ENCODE measurements at places on chromosomes 5 and 9. TPM values are rescaled to one million over a fixed set of nuclear protein-coding genes. Genes with fewer than 3 reads are reported as not detected.
A peak's percentile ranks its signal among the peaks of the same experiment; 100 is the strongest.

DNA sequence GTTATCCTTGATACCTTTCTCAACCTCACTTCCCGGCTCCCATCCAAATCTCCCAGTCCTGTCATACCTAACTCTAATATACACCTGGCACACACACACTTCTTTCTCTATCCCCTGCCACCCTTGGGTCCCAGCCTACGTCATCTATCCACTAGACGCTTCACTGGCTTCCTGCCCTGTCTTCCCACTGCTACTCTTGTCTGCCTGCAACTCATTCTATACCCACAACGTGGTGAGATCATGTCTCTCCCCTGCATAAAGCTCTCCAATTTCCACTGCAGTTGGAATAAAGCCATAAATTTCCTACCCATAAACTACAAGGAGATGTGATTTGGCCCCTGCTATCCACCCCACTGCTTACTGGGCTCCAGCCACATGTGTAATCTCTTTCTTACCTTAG, 93.5 kb downstream of the JMY start:
- no peak for DNase-seq
- no peak overlapping the region for H3K27ac ChIP-seq
- no peak overlapping the region for H3K4me3 ChIP-seq
- H3K27me3 ChIP-seq = no peaks in the 10 kb centered on the region
- no peaks in the 10 kb centered on the region for H3K4me1 ChIP-seq

The CYLC2 gene
- not detected for total RNA-seq

DNA sequence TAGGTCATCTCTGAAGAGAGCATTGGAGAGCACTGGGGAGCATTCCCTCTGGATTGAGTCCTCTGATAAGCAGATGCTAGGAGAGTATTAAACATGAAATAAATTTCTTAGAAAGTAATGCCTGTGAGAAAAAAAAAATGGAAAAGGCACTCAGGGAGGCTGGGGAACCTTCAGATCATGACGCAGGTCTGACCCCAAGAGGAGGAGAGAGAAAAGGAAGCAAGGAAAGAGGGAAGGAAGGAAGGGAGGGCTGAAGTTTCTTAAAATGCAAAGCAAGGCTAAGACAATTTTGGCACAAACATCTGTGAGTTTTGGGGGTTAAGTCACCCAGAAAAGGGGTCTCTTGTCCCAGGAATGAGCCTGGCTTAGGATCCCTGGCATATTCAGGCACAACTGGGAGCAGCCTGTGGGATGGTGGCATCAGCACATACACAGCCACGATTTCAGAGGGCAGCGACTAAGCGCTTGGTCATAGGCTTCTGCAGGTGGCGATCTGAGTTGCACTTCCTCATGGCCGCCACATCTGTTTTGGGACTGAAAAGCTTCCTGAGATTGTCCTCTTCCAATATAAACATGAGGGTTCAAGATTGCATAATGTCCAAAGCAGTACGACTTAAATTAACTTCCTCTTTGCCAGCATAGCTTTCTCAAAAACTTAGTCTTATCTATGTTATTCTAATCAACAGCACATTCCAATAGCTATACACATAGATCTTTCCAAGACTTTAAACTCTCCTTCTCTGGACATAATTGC, 692.7 kb downstream of the DNAH5 start:
- no peaks in the 10 kb centered on the region for H3K36me3 ChIP-seq
- H3K27me3 ChIP-seq = no peaks in the 10 kb centered on the region
- DNase-seq = no peak
- no peak overlapping the region for H3K4me3 ChIP-seq
- H3K27ac ChIP-seq = no peak overlapping the region
- no peaks in the 10 kb centered on the region for H3K4me1 ChIP-seq

DNA sequence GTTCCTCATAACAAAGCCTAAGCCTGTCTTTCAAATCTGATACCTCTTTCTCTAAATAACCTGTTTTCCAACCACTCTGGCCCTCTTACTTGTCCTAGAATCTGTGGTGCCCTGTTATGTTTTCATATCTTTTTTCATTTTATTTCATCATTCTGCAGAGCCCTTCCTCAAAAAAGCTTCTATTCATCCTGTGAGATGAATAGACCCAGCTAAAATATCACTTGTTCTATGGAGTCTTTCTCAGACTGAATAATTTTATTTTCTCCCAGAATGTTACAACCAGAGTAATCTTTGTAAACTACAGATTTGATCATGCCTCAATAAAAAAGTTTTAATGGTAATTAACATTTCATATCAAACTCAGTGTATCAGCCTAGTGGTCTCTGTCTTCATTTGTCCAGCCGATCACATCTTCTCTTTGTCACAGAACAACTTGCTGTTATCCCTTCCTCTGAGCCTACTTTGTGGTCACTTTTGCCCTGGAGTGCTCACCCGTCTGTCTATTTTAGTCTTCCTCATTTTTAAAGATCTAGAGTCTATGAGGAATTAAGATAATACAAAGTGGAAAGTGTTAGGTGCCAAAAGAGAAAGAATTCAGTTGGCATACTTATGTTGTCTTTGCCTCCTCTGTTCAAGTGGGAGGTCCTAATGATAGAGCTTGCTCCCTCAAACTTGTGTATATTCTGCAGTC, 77.8 kb downstream of the ZCCHC7 start:
- H3K27ac ChIP-seq = no peak overlapping the region
- H3K36me3 ChIP-seq = no peaks in the 10 kb centered on the region
- H3K27me3 ChIP-seq = no peaks in the 10 kb centered on the region
- H3K4me1 ChIP-seq = peaks cover 76% of the 10 kb centered on the region
- H3K4me3 ChIP-seq = no peak overlapping the region

GRCh38 chr9:118521261-118521660, 817.1 kb downstream of the TLR4 start:
- H3K27ac ChIP-seq = no peak overlapping the region
- H3K4me1 ChIP-seq = peaks cover 3% of the 10 kb centered on the region
- DNase-seq = no peak
- no peaks in the 10 kb centered on the region for H3K27me3 ChIP-seq
- no peaks in the 10 kb centered on the region for H3K36me3 ChIP-seq

The FBP2 gene
- total RNA-seq = not detected

- no peaks in the 10 kb centered on the region for H3K36me3 ChIP-seq
- DNase-seq = no peak
- no peak overlapping the region for H3K27ac ChIP-seq
- no peak overlapping the region for H3K4me3 ChIP-seq
- no peaks in the 10 kb centered on the region for H3K27me3 ChIP-seq
Measured at GRCh38 chr9:111131211-111131610, 92.9 kb upstream of the LPAR1 start.

DNA sequence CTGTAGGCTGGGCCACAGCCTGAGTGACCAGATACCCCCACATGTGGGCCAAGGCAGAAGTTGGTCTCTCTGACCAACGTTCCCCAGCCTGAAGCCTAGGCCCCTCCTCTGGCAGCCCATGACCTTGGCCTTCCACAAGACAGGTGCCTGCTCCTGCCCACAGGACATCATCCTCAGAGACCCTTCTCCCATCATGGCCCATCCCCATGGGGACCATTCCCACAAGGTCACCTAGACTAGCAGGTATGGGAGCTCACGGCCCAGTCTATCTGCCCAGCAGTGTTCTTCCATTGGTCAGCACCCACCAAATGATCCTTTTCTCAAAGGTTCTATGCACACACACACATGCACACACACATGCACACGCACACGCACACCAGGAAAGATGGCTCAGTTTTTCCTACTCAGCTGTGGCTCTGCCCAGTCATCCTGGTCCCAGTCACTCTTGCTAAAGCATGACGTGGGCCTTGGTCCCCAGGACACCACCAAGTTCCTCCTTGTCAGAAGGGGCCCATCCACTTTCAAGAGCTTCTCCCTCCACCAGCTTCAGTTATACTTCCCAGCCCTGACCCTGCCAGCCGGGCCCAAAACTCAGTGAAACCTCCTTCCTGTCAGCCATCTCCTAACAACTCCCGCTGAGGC, 65.4 kb downstream of the PAX5 start:
- no peak overlapping the region for H3K27ac ChIP-seq
- no peak for DNase-seq
- no peaks in the 10 kb centered on the region for H3K27me3 ChIP-seq
- no peaks in the 10 kb centered on the region for H3K4me1 ChIP-seq

DNA sequence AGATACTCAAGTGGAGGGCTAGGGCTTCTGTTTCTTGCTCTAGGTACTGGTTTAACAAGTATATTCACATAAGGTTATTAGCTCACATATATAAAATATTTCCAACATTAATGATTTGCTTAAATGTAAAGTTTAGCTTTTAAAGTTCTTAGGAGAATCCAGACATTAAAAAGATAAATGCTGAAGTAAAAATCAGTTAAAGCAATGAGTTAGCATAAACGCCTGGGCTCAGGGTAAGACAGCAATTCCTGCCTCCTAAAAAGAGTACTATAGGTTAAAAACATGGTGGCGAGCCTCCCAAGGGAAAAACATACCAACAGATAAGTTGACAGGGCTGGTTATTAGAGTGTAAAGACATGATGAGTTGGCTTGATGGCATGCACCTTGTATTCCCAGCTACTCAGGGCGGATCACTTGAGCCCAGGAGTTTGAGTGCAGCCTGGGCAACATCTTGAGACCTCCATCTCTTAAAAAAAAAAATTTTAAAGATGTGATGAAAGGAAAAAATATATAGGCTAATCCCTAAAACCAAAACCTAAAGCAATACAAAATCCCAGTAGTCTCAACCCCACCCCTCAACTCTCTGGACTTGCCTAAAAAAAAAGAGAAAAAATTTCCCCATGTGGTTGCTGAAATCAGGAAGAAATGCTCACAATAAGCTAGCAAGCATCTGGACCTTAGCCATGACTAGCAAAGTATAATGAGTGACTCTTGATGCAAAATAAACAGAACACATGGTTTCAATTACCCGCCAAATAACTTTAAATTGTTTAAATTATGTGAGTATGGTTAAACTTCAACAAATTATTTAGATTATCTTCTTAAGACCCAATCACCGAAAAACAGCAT, 3.6 kb downstream of the GOLPH3 start:
- no peaks in the 10 kb centered on the region for H3K4me1 ChIP-seq
- H3K27ac ChIP-seq = no peak overlapping the region
- DNase-seq = no peak

- peaks cover 21% of the 10 kb centered on the region for H3K36me3 ChIP-seq
- H3K4me1 ChIP-seq = peaks cover 13% of the 10 kb centered on the region
- H3K27me3 ChIP-seq = no peaks in the 10 kb centered on the region
- no peak for DNase-seq
- H3K27ac ChIP-seq = no peak overlapping the region
Measured at GRCh38 chr5:140296289-140296688, 6.6 kb downstream of the PFDN1 start.

GRCh38 chr5:110371725-110372041, 354.8 kb downstream of the TMEM232 start:
- no peaks in the 10 kb centered on the region for H3K27me3 ChIP-seq
- no peaks in the 10 kb centered on the region for H3K36me3 ChIP-seq
- H3K4me3 ChIP-seq = no peak overlapping the region
- no peak for DNase-seq
- no peaks in the 10 kb centered on the region for H3K4me1 ChIP-seq

The FSD1L gene
- 6.4 TPM for total RNA-seq

DNA sequence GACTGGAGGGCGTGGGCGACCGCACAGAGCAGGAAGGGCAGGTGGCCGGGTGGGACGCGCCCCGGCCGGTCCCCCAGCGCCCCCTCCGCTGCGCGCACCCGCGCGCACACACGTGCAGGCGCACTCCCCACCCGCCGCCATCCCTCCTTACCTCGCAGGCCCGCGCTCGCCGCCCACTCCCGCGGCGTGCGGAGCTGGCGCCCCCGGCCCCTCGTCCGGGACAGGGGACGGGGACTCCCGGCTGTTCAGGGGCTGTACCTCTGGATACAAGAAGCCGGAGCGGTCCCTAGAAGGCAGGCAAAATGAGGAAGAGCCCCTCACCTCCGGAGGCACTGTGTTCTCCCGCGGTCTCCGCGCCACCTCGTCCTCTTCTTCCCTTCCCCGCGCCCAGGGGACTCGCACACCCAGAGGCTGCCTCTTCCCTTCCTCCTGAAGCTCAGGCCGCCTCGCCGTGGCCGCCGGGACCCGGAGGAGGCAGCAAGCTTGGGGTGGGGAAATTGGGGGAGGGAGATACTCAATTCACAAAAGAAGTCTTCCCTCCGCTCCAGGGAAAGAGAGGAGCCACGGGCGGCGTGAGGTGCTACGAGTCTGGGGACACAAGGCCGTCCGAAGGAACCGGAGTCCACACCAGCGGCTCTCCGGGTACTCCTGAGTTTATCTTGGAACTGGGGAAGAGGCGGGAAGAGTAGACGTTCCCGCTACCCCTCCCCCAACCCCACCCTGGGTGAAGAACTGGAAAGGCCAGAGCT, 1.4 kb upstream of the GABRB2 start:
- no peak for DNase-seq
- H3K4me3 ChIP-seq = no peak overlapping the region
- H3K27ac ChIP-seq = no peak overlapping the region
- no peaks in the 10 kb centered on the region for H3K36me3 ChIP-seq

The MEIKIN gene
- total RNA-seq = not detected

GRCh38 chr9:112898872-112899311, 8.2 kb upstream of the SLC46A2 start:
- H3K36me3 ChIP-seq = no peaks in the 10 kb centered on the region
- no peak overlapping the region for H3K27ac ChIP-seq
- H3K4me3 ChIP-seq = no peak overlapping the region
- DNase-seq = no peak

GRCh38 chr5:180799194-180799593, 3.4 kb downstream of the MGAT1 start:
- H3K4me1 ChIP-seq = peaks cover 38% of the 10 kb centered on the region
- H3K4me3 ChIP-seq = no peak overlapping the region
- no peak for DNase-seq
- H3K27me3 ChIP-seq = no peaks in the 10 kb centered on the region

The IL31RA gene
- total RNA-seq = 0.18 TPM

GRCh38 chr5:148063861-148064260, at the start of gene SPINK5:
Gene SPINK5 (plus strand): TSS chr5:148063980. CDS start chr5:148064045, 65 bp downstream.
- no peak for DNase-seq
- no peaks in the 10 kb centered on the region for H3K36me3 ChIP-seq
- no peak within 1 kb of the TSS for H3K4me3 ChIP-seq
- no peak within 1 kb of the TSS for H3K27ac ChIP-seq
- H3K27me3 ChIP-seq = no peaks in the 10 kb centered on the region

- peak; percentile 61 for DNase-seq
- no peak overlapping the region for H3K4me3 ChIP-seq
- no peak overlapping the region for H3K27ac ChIP-seq
- peaks cover 8% of the 10 kb centered on the region for H3K4me1 ChIP-seq
Measured at GRCh38 chr9:76818271-76818670, 54.0 kb downstream of the PCA3 start.

GRCh38 chr5:88839238-88839637, 43.7 kb downstream of the MEF2C start:
- H3K36me3 ChIP-seq = peaks cover 12% of the 10 kb centered on the region
- H3K27ac ChIP-seq = no peak overlapping the region
- DNase-seq = no peak
- no peaks in the 10 kb centered on the region for H3K4me1 ChIP-seq
- no peaks in the 10 kb centered on the region for H3K27me3 ChIP-seq

The INSL4 gene
- not detected for total RNA-seq

DNA sequence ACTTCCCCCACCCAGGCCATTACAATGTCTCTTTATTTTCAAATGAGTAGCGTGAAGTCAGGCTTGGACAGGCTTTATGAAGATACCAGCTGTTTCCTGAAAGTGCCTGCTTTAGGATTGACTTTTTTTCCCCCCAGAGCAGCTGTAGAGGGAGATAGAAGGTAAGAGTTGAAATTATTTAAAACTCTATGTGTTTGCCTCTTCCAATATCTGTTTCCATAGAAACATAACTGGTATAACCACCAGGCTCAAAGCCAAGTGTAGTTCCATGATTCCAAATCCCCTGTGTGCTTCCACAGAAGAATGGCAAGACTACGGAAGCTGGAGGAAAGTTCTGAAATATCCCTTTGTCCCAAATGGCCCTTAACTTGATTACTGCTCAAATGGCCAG, 87.4 kb upstream of the TBC1D2 start:
- no peak overlapping the region for H3K4me3 ChIP-seq
- H3K27ac ChIP-seq = no peak overlapping the region
- peak; percentile 46 for DNase-seq
- H3K4me1 ChIP-seq = no peaks in the 10 kb centered on the region
